ENCODE measurements at places on chromosomes 5 and 9.
A peak's percentile ranks its signal among the peaks of the same experiment; 100 is the strongest.

- no peak for DNase-seq
Measured at GRCh38 chr5:172102913-172103626, 85.0 kb downstream of the STK10 start.

GRCh38 chr9:90909225-90909624 is 107.6 kb downstream of the SYK start:
- no peak for DNase-seq

DNA sequence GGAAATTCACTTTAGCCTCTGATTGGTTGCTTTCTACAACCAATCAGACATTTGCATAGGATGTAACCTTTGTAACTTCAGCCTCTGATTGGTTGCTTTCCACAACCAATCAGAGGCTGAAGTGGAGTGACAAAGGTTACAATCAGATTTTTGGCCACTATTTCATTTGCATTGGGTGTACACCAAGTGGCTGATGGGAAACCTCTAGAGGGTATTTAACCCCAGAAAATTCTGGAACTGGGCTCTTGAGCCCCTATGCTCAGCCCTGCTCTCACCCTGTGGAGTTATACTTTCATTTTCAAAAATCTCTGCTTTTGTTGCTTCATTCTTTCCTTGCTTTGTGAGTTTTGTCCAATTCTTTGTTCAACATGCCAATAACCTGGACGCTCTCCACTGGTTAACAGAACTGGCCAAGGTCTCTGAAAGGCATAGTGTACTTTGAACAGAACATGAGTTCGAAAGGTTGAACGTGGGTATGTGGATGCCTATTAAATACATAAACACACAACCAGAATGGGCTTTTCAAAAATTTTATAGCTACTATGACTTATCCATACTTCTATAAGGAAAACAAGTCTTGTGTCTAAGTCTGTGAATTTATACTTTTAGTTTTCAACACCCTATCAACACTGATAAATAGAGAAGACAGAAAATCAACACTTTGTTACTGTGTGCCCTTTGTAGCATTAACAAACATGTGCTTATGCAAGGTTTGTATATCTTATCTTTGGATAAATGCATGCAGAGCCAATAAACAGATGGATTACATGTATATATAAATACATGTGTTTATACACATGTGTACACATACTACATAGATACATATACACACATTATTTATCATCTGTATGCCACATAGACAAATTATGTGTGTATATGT is 568.1 kb downstream of the CTNND2 start:
- DNase-seq, result no peak

- DNase-seq, result no peak
Measured at GRCh38 chr5:134444941-134445471, 33.3 kb upstream of the CDKN2AIPNL start.

DNA sequence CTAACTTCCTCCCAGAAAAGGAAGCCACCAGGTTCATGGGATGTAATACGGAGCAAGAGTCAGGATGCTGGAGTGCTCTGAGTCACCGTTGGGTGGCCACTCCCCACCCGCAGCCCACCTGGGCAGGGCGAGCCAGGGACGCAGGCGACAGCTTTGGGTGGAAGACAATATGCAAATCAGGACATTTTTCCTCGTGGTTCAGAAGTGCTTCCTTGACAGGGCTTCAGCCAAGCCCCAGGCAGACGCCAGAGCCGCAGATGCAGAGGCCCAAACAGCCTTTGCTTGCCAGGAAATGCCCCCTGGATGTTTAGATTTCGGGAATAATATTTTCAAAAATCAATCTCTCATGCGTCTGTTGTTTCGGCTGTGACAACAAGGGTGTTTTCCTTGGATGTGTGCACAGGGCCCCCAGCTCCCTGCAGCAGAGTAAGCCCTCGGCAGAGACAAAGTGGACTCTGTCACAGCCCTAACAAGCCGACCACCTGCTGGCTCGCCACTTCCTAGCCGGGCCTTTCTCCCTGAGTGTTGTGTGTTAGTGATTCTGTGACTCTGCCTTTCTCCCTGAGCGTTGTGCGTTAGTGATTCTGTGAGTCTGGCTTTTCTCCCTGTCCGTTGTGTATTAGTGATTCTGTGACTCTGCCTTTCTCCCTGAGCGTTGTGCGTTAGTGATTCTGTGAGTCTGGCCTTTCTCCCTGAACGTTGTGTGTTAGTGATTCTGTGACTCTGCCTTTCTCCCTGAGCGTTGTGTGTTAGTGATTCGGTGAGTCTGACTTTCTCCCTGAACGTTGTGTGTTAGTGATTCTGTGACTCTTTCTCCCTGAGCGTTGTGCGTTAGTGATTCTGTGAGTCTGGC is 11.8 kb upstream of the SLC9A3 start:
- DNase-seq, result no peak

- no peak for DNase-seq
Measured at GRCh38 chr9:21708260-21708711, 94.2 kb upstream of the MTAP start.

- DNase-seq, result no peak
Measured at GRCh38 chr9:101738566-101739183, at the start of gene GRIN3A. GRIN3A (minus strand) TSS chr9:101738647; CDS start chr9:101737979, 668 bp downstream.

DNA sequence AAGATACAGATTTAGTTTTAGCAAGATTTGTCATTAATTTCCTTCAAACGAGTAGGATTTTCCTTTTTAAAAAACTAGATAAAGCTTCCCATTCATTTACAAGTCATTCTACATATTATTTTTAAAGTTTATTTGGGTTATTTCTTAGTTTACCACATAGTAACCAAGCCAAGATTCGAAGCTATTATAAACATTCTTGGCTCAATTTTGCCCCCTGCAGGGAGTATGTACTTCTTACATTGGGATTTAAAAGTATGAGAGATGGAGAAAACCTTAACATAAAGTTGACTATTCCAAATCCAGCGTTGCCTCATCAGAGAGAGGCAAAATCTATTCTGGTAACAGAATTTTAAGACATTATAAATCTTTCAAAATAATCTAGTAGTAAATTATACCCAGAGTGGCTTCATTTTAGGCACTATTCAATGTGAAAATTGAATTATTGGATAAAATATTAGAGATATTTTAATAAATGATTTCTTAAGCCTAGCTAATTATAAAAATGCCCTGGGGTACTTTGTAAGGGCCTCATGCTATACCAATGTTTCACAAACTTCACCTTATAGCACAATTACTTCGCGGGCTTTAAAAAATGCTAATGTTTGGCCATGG is 39.1 kb downstream of the FBN2 start:
- DNase-seq, result no peak

DNA sequence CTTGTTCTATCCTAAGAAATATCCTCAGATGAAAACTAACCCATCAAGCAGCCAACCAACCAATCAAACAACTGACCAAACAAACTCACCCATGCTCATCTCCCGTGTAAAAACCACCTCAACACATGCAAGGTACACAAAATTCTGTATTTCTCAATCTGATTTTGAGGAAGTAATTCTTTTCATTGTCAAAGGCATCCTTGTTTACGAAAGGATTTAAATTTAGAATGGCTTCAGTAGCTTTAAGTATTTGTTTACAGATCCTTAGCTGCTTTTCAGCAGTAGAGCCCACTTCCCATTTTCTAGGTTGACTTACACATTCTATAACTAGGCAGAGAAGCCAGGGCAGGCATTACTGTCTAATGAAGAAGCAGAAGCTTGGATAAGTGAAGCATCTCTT is 78.6 kb downstream of the NTRK2 start:
- DNase-seq, result no peak

DNA sequence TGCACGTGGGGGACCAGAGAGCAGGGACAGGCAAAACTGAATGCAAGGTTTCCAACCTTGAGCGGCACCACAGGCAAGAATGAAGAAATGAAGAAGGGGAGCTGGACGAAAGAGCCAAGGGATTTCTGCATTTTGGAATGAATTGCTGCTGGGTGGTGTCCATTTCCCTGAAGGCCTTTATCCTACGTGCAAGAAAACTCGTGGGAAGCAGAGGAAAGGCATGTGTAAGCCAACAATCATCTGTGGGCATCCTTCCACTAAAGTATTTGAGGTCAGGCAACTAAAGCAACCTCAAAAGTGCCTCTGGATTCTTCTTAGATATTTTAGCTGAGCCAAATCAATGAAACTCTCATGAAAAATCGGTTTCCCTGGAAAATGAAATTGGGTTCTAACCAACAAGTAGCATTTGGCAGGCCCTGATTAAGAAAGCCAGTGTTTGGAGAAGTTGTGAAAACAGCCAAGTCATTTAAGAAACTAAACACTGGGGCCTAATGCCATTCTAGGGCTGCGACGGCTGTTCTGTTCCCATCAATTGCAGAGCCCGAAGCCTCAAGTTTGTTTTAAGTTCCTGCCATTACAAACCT is 4.7 kb upstream of the TGFBI start:
- no peak for DNase-seq

- no peak for DNase-seq
Measured at GRCh38 chr5:28896949-28897348, 1858.6 kb upstream of the CDH9 start.

DNA sequence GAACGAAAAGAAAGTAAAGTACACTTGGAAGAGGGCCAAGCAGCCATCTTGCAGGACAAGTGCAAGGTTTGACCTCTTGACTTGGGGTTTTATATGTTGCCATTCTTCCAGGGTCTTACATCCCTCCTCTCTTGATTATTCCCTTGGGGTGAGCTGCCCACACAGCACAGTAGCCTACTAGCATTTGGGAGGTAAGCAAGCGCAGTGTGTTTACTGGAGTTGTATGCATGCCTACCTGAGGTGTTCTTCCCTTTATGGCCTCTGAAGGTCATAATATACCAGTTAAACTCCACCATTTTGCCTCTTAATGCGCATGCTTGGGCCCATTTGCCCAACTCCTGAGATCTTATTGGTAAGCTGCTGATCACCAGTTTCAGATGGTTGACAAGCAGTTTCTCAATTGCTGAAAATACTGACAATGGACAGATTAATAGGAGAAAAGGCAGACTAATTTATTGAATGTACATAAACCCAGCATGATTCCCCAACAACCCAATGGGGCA is 173.8 kb upstream of the SLC30A5 start:
- no peak for DNase-seq

GRCh38 chr5:55096861-55097260 is 5.6 kb upstream of the GZMA start:
- no peak for DNase-seq

DNA sequence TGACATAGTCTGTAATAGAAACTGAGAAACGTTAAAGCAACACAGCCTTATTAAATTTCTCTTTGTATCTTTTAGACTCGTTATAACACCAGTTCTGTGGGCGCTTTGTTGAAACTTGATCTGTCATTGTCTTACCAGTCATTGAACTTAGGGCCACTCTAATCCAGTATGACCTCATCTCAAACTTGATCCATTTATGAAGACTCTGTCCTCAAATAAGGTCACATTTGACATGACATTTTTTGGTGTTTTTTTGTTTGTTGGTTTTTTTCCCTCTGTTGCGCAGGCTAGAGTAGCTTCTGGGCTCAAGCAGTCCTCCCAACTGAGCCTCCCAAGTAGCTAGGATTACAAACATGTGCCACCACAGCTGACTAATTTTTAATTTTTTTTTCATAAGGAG is 5.9 kb downstream of the APC start:
- DNase-seq, result no peak

DNA sequence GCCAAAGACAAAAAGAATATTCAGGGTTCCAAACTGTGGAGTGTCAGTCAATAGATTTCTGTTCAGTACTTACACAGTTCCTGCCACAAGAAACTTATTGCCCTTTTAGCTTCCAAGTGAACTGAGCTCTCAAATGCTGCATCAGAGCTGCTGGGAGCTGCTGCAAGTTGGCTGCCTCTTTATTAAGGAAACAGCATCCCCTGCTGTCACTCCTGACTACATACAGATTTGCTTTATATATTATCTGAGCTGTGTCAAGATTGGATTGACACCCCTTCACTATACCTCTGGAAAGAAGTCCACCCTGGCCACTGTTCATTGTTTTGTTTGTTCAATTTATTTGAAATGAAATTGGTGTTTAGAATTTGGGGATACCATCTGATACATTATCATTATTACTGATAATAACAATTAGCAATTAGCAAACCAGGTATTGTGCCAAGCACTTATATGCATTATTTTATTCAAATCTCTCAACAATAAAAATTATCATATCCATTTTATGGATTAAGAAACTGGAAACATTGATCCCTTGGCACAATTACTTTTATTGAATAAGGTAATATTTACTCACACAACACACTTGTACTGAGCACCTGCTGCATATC is 16.4 kb upstream of the C5orf58 start:
- DNase-seq, result no peak

DNA sequence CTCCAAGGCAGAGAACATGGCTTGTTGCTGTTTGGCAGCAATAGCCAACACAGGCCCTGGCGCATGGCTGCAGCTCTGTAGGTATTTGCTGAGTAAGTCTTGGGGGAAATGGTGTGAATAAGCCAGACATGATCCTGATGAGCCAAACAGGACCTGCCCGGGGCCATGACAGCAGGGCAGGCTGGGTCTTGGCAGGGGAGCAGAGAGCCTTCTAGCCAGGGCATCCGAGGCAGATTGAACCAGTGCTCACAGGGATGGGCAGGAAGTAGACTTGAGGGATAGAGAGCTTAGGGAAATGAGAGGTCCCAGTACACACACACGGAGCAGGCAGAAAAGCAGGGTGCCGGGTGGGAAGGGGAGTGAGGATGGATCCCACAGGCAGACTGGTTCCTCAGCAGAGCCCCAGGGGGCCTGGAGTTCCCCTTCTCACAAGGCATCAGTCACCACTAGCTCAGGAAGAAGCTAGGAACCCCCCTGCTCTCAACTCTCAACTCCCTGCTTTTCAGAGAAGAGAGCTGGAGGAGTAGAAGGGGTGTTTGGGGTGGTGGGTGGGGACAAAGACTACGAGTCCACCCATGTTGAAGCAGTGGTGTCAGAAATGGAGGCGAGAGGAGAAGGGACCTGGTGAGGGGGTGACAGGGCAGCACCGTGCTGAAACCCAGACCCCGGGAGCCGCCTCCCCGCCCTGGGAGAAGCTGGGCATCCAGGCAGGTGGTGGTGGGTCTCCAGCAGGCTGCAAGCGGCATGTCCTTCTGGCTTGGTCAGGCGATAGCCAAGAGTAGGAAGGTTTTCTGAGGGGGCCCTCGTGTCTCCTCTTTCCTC is 111.1 kb downstream of the RGS3 start:
- DNase-seq, result no peak

- DNase-seq, result peak; percentile 71
Measured at GRCh38 chr5:134101686-134102439, 12.6 kb upstream of the TCF7 start.

All from GM12892 (cell line).